ENCODE measurements at places on chromosomes 5 and 9.
A peak's percentile ranks its signal among the peaks of the same experiment; 100 is the strongest.

DNA sequence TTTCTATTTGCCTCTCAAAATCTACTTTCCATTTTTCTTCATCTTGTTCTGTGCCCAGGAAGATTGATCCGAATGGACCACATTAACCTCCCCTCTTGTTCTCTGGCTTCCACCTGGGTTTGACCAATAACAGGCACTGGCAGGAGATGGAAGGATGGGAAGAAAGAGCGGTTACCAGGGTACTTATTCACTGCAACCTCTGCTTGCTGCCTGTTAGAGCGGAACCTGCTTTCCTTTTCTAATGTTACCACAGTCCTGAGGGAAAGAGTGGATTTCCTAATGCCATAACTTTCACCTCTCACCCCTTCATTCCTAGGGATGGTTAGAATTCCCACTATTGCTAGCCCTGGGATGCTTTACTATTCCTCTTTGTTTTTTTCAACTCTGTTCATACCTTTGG, 262.1 kb downstream of the RFX3 start:
- no peak for DNase-seq

- DNase-seq: no peak
Measured at GRCh38 chr5:81719743-81720345, 31.1 kb downstream of the SSBP2 start.

GRCh38 chr5:68274847-68275651, 59.5 kb downstream of the PIK3R1 start:
- DNase-seq: no peak

- DNase-seq: no peak
Measured at GRCh38 chr9:133981589-133981957, 10.6 kb downstream of the VAV2 start.

GRCh38 chr5:134851307-134851923, 5.6 kb downstream of the C5orf24 start:
- DNase-seq: no peak

DNA sequence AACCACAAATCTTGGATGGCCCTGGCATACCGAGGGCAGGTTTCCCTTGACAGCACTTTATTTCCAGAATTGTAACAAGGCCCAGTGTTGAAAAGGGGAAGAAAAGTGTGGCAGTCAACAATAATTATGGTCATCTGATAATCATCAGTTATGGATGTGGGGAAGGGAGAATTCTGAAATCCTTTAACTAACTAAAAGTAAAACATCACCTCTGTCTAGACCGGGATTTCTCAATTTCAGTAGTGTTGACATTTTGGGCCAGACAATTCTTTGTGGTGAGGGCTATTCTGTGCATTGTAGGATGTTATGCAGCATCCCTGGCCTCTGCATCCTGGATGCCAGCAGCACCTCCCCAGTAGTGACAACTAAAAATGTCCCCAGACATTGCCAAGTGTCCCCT, 140.4 kb downstream of the PSAT1 start:
- no peak for DNase-seq

- no peak for DNase-seq
Measured at GRCh38 chr9:81289622-81290021, 399.7 kb downstream of the TLE1 start.

DNA sequence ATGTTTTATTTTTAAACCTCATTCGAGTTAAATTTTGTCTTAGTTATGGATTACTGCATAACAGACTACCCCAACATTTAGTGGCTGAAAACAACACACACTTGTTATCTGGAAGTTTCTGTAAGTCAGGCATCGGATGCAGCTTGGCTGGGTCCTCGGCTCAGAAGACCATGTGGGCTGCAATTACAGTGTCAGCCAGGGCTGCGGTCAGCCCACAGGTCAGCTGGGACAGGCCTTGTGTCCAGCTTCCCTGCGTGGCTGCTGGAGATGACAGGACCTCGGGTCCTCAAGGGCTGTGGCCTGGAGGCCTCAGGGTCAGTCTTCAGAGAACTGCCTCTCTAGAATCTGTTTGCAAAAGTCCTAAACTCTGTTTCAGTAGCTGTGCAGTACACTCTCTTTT, 219.0 kb upstream of the IRX1 start:
- no peak for DNase-seq

- DNase-seq: peak; percentile 79
Measured at GRCh38 chr9:99822109-99822805, 572 bp downstream of the NR4A3 start.

DNA sequence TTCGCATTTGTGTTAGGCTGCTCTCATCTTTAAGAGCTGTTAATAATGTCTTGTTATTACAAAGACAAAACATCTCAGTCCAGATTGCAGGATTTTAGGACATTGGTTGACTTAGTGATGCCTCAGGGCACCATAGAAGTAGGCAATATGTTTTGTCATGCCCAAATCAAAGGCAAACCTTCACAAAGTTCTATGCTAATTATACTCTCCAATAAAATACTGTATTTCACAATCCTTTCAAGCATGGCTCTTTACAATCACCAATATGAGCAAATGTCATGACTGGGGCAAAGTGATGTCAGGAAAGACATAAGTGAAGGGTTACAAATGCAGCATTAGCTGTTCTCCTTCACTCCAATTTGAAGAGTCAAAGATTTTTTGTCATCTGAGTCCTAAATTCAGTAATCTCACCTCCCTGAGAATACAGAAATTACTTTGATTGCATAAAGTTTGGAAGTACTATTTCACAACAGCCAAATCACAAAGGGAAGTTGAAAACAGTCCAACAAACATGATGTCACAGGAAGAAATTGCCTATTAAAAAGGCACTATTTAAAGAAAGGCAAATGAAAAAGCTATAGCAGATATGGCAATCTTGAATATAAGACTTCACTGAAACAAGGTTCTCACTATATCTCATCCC, 303.2 kb downstream of the PRR16 start:
- no peak for DNase-seq

GRCh38 chr9:111527347-111527746, 2.4 kb downstream of the ZNF483 start:
- no peak for DNase-seq

- DNase-seq: no peak
Measured at GRCh38 chr5:155140646-155141045, 127.1 kb downstream of the KIF4B start.

GRCh38 chr5:25688156-25688555, 1043.4 kb upstream of the CDH10 start:
- no peak for DNase-seq

DNA sequence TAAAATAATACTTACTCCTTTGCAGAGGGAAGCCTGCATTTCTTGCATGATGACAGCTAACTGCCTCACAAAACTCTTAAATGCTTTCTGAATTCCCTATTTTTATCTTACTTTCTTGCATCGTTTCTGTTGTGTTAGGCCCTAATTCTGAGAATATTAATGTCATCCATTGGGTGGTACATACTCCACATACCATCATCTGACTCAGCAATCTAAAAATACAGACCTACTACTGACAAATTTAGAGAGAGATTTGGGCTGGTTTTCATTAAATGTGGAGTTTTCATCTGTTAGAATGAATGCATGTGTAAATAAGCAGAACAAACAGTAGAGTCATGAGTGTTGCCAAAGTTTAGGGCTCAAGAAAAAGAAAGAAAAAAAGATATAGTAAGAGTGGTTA, 26.5 kb upstream of the KCNN2 start:
- no peak for DNase-seq
